AML-193 (cell line): ENCODE measurements at places on chromosomes 5 and 9.
A peak's percentile ranks its signal among the peaks of the same experiment; 100 is the strongest.

- no peak for DNase-seq
These were observed 1851.5 kb upstream of the NUDT12 start for GRCh38 chr5:105414067-105414466.

GRCh38 chr5:138743484-138743883 lies 9.7 kb upstream of the CTNNA1 start:
- DNase-seq, result no peak

DNA sequence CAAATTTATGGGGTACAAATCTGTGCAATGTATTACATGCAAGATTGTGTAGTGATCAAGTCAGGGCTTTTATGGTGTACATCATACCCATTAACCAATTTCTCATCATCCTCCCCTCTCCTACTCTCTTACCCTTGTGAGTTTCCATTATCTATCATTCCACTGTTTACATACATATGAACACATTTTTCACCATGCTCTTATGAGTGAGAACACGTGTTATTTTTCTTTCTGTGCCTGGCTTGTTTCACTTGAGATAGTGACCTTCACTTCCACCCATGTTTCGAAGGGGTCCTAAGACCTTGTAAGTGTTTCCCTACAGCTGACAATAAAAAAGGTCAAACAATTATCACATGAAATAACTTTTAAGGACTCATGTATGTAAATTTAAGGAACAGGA lies 281.7 kb upstream of the CD180 start:
- no peak for DNase-seq

DNA sequence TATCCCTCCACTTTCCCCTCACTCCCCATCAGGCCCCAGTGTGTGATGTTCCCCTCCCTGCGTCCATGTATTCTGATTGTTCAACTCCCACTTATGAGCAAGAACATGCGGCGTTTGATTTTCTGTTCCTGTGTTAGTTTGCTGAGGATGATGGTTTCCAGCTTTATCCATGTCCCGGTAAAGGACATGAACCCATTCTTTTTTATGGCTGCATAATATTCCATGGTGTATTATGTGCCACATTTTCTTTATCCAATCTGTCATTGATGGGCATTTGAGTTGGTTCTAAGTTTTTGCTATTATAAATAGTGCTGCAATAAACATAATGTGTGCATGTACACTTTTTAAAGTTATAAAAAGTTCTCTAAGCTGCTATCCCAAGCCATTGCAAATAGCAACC lies 75.6 kb downstream of the ERBIN start:
- no peak for DNase-seq

GRCh38 chr5:133398646-133399101 lies 213.7 kb downstream of the FSTL4 start:
- DNase-seq, result no peak

DNA sequence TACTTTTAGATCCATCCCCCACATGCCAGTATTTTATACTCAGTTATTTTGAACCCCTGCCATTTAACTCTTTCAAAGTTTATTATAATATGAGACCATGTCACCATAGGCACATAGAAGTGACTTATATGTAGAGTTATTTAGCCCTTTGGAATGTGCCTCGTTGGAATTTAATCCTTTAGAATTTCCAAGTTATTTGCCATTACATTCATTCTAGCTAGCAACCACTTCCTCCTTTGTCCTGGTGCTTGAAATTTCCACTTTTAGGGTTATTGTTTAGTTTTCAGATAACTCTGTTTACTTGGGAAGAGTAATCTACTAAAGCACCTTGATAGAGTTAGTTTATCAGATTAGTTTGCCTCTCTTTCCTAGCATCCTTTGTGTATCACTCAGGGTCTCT lies 82.8 kb upstream of the TLE1 start:
- no peak for DNase-seq

GRCh38 chr5:123438244-123438643 lies 15.0 kb upstream of the CEP120 start:
- no peak for DNase-seq

DNA sequence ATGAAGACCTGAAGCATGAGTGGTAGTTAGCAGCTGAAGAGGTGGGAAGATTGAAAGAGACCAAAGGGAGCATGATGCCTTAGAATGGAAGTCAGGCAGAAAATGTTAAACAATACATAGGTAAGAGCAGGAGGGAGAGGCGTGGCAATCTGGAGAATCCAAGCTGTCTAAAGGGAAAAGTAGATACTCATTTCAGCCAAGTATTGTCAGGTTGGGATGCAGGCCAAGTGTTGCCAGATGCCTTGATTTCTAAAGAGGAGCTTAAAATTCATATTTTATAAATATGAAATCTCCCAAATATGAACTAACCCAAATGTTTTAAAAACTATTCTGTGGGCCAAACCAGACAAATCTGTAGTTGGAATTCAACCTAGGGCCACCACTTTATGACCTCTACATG lies 4.2 kb downstream of the PAM start:
- DNase-seq, result no peak

DNA sequence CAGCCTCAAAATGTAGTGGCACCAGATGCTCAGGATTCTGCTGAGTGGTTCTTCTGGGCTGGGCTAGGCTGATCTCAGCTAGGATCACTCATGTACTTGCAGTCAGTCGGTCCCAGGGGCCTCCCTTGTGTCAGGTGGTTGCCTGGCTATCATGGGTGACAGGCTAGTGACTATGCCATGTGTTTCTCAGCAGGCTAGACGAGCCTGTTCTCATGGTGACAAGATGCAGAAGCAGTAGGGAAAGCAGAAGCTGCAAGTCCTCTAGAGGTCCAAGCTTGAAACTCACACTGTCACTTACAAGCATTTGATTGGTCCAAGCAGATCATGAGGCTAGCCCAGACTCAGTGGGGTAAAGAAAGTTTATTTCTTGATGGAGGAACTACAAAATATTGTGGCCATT lies 15.2 kb upstream of the KCNMB1 start:
- peak; percentile 65 for DNase-seq

DNA sequence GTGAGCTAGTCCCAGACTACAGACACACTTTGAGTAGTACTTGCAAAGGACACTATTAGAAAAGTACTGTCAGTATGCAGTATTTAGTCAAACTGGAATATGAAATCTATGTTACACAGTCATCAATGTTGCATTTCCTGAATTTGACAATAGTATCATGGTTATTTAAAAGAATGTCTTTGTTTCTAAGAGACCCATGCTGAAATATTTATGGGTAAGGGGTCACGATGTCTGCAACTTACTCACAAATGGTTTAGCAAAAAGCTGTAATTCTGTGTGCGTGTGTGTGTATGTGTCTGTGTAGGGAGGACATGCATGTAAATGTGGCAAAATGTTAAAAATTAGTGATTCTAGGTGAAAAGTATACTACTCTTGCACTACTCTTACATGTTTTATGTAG lies 105.6 kb downstream of the GOLPH3 start:
- no peak for DNase-seq

DNA sequence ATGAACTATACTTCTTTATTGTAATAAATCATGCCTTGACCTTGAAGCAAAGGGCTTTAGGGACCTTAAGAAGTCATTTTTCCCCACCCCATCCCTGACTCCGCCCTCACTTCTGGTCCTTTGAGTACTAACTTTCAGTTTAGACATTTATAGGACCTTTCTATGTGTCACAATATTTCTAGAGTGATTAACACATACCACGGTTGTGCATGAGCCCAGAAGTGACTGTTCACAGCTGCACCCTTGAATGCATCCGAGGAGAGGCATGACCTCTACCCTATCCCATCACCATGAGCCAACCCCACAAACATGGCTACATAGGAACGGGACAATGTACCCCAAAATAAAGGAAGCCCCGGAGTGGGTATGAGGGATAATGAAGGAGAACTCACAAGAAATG lies 160.3 kb downstream of the HSD17B3 start:
- no peak for DNase-seq

DNA sequence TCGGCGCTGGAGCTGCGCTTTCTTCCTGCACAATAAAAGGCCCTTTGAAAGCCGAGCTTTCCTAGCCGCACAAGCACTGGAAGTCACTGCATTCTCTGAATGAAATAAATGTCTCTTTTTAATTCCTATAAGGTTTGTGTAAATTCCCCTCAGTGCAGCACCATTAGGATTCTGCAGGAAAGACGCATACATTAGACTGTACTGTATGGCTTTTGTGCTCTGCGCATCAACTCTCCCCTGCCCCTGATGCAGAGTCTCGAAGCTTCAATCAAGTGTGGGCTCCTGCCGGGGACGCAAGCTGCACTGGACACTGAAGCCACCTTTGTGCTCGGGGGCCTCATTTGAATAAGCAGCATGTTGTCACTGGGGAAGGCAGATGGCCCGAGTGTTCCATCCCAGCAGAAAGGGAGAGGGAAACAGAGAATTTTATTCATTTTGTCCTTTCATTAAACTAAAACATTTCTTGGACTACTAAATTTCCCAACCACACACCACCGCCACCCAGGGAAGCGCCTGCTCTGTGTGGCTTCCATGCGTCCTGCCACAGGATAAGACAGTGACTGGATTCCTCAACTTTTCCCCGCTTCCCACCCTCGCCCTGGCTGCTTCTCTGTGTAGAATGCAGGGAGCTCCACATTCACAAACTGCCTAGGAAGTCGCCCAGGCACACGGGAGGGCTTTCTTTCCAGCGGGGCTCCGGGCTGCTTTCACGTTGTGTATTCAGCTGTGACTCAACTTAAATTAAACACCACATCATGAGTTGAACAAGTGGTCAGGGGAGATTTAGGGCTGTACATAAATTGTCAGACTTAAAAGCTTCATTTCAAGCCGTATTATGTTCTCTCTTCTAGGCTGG lies 635.4 kb downstream of the IRX1 start:
- no peak for DNase-seq

GRCh38 chr9:112605518-112605917 lies 112.4 kb downstream of the INIP start:
- no peak for DNase-seq

- DNase-seq, result peak; percentile 68
These were observed 3.1 kb downstream of the RNF44 start for GRCh38 chr5:176533894-176534611.

DNA sequence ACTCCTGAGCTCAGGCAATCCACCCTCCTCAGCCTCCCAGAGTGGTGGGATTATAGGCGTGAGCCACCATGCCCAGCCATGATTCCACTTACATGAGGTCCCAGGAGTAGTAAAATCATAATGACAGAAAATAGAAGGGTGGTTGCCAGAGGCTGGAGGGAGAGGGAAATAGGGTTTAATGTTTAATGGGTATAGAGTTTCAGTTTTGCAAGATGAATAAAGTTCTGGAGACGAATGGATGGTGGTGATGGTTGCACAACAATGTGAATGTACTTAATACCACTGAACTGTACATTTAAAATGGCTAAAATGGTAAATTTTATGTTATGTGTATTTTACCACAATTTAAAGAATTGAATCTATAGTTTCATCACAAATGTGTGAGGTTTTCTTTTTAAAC lies 146.5 kb upstream of the ABCA1 start:
- no peak for DNase-seq

DNA sequence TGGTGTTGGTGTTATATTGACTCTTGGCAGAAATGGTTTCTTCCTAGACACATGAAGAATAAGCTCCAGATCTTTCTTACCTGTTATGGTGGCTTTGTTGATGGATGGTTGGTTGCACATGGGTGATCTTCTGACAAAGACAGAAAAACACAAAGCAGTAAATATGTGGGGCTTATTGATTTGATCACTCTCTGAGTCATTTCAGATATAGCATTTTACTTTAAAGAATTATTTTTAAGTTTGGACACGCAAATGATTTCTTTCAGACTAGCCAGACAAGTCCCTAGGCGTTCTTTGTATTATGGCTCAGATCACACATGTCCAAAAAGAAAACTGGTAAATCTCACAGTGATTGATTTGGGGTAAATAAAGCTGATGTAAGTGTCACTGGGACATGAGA lies 597.6 kb downstream of the RAB3C start:
- no peak for DNase-seq

DNA sequence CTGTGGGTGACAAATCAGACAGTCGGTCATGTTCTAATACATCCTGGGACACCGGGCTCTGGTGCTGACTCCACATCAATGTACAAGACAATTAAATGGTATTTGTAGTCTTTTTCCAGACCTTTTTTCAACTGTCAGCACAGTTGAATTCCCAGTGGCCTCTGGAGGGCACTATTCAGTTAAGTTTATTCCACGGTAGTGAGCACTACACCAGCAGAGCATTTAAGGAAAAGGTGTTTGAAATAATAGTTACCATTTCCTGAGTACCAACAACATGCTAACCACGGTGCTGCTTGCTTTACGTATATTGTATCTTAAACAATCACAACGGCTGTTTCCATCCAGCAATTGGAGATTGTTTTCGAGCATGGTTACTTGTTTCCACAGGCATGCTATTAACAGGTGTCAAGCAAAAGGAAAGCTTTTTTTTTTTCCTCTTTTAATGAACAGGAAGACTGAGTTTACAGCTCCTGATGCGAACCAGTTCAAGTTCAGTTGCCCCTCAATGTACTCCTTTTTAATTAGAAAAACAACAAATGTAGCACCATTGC lies 186.7 kb downstream of the PDZD2 start:
- peak; percentile 39 for DNase-seq

DNA sequence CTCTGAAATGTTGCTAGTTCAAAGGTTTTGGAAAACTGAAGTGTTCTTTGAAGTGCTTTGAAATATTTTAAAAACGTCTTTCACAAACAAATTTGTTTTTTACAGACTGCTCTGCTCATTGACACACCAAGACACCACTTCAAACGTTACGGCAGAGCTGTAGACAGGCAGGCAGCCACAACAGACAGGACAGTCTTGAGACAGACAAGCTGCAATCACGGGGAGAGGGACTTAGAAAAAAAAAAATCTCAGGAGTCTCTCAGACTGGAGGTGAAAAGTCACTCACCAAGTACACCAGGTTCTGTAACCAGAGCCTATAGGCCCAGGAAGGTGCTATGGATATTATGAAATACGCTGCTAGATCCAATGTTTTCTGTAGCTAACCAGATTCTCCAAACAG lies 135.4 kb downstream of the ISL1 start:
- no peak for DNase-seq
